Stromal cell of bone marrow (primary cell): ENCODE measurements at places on chromosomes 12 and 14.

- DNase-seq: peak; percentile 72
Measured at GRCh38 chr14:101001311-101002069, 98.0 kb upstream of the RTL1 start.

DNA sequence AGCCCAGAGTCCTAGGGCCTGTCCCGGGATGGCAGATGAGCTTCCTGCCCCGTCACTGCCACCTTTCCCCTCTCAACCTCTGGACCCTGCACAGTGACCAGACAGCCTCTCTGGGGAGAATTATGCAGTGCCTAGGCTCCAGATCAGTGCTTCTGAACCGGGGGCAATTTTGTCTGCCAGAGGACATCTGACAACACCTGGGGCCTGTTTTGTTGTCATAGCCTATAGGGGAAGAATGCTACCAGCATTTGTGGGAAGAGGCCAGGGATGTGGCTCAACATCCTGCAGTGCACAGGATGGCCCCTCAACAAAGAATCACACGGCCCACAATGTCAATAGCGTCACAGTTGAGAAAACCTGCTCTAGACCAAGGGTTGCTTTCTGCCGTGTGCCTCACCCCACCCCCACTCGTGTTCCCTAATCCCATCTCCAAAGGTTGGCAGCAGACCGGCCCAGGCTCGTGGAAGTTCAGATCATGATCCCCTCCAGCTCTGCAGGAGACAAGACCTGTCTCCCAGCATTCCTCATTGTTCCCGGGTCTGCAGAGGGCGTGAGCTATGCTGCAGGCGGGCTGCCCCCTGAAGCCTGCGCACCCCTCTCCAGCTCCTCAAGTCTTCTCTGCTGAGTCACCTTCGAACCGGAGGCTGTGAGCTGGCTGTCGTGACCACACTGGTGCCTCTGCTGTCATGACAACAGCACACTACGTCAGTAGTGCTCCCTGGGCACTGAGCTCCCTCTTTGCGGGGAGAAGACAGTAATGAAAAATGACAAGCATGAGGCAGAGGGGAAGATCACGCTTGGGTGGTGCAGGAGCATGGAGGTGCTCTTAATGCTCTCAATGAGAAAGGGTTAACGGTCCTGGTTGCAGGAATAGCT lies 2.0 kb upstream of the GAPDH start:
- peak; percentile 97 for DNase-seq

- no peak for DNase-seq
Measured at GRCh38 chr14:44798386-44799242, 163.1 kb downstream of the KLHL28 start.

DNA sequence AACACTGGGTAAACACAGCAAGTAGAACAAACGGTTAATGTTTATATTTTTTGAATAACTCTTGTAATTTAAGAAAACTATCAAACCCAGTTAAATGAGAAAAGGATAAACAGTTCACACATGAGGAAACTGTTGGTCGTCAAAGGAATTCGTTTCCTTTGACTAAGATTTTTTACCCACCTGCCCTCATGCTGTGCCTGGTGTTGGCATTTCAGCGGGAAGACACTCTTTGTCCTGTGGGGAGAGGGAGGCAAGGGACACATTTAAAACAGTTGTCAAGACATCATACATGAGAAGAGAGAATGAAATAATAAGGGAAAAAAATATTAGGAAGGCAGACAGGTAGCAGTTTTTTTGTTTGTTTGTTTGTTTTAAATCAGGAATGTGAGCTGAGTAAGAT lies 70.5 kb downstream of the BHLHE41 start:
- no peak for DNase-seq

DNA sequence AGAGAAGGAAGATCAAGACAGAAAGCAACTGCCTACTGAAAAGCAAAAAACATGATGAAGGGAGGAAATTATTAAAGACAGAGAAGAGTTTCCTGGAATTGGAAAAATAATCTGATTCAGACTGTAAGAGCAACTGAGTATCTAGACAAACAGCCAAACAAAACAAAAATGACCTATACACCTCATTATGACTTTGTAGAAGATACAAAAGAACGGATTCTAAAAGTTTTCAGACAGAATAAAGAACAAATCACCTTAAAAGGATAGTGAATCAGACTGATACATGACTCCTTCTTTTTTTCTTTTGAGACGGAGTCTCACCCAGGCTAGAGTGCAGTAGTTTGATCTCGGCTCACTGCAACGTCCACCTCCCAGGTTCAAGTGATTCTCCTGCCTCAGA lies 10.4 kb downstream of the OSBPL8 start:
- peak; percentile 18 for DNase-seq

DNA sequence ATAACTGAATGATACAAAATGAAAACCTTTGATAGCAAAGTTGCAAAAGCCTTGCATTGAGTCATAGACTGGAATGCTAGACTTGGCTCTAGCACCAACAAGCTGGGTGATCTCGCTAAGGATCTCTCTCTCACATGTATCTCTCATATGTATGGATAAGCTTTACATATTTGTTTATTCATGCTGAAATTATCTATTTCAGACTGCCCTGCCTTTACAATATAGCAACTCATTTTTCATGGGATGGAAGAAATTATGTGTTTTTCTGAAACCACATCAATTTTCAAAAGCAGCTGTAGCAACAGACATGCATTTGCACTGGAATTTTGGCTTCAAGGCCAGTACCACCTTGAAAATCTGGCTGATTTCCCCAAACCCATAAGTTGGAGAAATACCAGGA lies 11.4 kb downstream of the RERG start:
- peak; percentile 42 for DNase-seq

DNA sequence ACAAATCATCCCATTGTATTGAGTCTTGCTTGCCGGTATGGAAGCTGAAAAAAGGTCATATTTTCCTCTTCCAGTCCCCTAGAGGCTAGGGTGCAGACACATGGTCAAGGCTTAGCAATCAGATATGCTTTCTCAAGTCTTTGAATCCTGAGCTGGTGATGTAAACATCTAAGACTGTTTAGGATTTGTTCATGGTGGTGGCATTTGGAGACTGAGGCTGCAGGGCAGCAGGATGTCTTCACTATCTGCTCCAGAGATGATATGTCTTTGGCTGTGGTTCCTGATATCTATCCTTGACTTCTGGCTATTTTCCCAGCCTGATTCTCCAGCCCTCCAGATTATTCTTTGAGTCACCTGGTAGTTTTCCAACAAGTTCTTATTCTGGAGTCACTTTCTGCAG lies 50.5 kb upstream of the DACT1 start:
- peak; percentile 27 for DNase-seq

- DNase-seq: no peak
Measured at GRCh38 chr12:65495233-65495632, 216.8 kb downstream of the MSRB3 start.

GRCh38 chr12:84507956-84508850 lies 404.4 kb downstream of the SLC6A15 start:
- peak; percentile 82 for DNase-seq

DNA sequence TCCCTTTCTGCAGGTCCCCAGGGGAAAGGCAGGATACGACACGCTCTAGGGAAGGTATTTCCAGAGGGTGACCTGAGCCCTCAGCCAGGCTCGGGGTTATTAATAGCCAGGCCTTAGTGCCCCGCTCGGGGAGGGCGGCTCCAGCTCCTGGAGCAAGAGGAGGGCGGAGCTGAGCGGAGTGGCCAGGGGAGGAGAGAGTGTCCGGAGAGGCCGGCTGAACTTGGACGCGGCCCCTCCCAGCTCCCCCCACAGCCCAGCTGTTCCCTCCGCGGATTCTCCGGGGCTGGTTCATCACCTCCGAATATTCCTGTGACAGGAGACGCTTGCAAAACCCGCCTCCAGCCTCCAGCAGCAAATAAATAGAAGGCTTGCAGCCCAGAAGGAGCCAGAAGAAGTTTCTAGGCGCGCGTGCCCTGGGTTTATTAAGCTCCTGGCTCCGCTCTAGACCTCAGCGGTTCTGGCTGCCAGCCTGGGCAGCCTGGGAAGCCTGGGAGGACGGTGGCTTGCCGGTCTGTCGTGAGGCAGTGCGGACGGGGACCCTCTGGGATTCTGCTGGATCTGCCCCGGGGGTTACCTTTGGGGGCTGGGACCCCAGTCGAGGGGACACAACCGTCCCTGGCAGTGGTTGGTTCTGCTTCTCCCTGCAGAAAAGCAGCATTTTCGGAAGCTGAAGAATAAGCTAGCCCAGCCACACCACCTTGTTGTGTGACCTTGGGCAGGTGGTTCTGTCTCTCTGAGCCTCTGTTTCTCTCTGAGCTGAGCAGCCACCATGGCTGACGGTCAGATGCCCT lies at the start of gene HSPB8:
Gene HSPB8 (plus strand): TSS at position 388 of the 791 bp plus-strand sequence. CDS start 382 bp downstream, at position 770.
- DNase-seq: peak; percentile 88

- DNase-seq: peak; percentile 66
Measured at GRCh38 chr12:12443431-12443878, 86.6 kb downstream of the BORCS5 start.

- no peak for DNase-seq
Measured at GRCh38 chr12:5433081-5433844, 1.4 kb downstream of the NTF3 start.

DNA sequence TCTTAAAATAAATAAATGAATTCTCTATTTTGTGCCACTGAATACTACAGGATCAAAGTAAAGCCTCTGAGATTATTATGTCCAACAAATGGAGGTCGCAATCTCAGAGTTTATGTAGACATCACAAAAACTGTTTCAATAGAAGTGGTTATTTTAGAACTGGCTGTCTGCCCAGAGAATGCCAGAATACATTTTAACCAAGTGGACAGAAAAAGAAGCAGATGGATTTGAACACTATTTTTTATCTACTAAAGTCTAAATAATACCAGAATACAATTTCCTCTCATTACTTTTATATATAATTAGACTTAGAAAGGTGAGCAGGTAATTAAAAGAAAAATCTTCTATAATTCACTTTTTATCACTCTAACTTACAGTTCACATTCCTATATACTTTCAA lies 118.3 kb downstream of the MED13L start:
- peak; percentile 53 for DNase-seq

DNA sequence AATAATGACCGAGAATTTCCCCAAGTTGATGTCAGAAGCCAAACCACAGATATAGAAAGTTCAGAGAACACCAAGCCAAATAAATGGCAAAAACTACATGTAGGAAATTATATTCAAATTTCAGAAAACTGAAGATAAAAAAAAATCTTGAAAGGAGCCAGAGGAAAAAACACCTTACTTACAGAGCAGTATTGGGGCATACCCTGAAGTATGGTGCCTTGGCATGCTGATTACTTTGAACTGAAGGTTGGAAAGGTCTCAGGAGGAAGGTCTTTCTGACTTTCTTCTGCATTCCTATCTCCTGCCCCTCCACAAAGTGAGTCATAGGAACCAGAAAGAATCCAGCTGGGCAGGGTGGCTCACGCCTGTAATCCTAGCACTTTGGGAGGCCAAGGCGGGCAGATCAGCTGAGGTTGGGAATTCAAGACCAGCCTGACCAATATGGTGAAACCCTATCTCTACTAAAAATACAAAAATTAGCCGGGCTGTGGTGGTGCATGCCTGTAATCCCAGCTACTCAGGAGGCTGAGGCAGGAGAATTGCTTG lies 8.8 kb upstream of the FGF6 start:
- no peak for DNase-seq

DNA sequence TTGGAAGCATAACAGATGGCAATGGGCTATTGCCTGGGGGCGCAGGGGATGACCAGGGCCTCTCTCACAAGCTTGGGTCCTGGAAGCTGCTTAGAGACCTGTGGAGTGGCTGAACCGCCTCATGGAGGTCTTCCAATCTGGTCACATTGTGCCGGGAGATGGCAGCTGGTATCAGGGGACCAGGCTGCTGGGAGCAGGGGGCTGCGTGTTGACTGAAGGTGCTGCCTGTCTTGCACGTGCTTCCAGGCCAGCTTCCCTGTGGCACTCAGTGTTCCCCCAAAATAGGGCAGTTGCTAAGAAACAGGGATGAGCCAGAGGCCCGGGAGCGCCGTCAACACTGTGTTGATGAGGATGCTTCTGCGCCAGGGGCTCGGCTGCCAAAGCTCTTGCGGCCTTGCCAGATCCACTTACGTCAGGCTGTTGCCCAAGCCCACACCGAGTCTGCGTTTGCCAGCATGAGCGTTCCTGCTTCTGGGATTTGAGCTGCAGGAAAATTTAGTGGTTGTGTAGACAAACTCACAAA lies 39.8 kb downstream of the ELK3 start:
- DNase-seq: peak; percentile 97

DNA sequence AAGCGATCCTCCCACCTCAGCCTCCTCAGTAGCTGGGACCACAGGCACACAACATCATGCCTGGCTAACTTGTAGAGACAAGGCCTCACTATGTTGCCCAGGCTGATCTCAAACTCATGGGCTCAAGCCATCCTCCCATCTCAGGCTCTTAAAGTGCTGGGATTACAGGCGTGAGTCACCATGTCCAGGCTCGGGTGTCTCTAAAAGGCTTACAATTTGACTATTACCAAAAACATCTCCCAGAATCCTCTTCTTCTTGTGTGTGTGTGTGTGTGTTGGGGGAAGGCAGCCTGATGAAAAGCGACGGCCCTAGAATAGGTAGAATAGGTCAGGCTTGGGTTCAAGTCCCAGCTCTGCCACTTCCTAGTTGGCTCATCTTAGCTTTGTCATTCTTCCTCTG lies 16.8 kb downstream of the MSI1 start:
- peak; percentile 48 for DNase-seq

DNA sequence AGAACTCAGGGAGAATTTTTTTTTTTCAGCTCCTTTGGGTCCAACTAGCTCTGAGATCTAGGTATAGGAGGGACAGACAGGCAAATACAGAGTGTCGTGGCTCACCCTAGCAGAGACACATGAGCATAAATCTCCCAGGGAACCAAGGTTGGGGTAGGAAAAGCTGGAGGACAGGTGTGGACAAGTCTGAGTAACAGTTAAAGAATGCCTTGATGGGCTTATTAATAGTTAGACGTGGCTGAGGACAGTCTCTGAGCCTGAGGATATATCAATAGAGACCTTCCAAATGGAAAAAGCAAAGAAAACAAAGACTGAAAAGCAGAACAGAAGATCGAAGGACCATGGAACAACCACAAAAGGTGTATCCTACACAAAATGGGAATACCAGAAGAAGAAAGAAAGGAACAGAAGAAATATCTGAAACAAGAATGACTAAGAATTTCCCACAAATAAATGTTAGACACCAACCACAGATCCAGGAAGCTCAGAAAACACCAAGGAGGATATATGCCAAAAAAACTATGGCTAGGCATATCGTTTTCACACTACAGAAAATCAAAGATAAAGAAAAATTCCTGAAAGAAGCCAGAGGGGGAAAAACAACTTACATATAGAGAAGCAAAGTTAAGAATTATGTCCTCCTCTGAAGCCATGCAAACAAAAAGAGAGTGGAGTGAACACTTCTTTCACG lies 80.9 kb downstream of the PTPRB start:
- no peak for DNase-seq

- no peak for DNase-seq
Measured at GRCh38 chr12:27879708-27880107, 92.8 kb downstream of the PTHLH start.

DNA sequence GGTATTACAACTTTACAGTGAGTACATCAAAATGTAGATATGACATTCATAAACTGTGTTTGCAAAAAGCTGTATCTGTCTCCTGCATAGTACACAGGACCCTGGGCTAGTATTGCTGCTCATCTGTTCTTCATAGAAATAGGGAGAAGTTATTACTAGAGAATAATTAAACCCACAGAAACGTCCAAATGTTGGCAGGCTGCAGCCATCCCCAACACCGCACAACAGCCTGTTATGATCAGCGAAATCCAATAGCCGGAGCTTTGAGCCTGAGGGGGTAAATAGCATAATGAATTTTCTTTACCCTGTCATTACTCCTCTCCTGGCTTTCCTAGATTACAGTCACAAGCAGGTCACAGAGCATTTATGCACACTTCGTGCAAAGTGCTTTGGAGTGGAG lies 178.0 kb downstream of the DACT1 start:
- DNase-seq: no peak

- no peak for DNase-seq
Measured at GRCh38 chr14:98138666-98139065, 1133.3 kb downstream of the BCL11B start.
